ENCODE measurements at places on chromosomes 13 and 19. TPM values are rescaled to one million over a fixed set of nuclear protein-coding genes. Genes with fewer than 3 reads are reported as not detected.

The RASL11A gene
- 39.3 TPM for total RNA-seq

The LILRB1 gene
- 2.3 TPM for total RNA-seq

The CEACAM1 gene
- total RNA-seq: 12.3 TPM

The ATP4B gene
- not detected for total RNA-seq

The ZNF565 gene
- total RNA-seq: 4.3 TPM

The KCNN4 gene
- total RNA-seq: 61.9 TPM

The PEX11G gene
- 7.2 TPM for total RNA-seq

The FGF22 gene
- 0.33 TPM for total RNA-seq

The GNG7 gene
- 4.3 TPM for total RNA-seq

The CDC37 gene
- 141 TPM for total RNA-seq

The NKG7 gene
- 2.1 TPM for total RNA-seq

The ZNF850 gene
- total RNA-seq: 2.3 TPM

The ATP1A3 gene
- not detected for total RNA-seq

DNA sequence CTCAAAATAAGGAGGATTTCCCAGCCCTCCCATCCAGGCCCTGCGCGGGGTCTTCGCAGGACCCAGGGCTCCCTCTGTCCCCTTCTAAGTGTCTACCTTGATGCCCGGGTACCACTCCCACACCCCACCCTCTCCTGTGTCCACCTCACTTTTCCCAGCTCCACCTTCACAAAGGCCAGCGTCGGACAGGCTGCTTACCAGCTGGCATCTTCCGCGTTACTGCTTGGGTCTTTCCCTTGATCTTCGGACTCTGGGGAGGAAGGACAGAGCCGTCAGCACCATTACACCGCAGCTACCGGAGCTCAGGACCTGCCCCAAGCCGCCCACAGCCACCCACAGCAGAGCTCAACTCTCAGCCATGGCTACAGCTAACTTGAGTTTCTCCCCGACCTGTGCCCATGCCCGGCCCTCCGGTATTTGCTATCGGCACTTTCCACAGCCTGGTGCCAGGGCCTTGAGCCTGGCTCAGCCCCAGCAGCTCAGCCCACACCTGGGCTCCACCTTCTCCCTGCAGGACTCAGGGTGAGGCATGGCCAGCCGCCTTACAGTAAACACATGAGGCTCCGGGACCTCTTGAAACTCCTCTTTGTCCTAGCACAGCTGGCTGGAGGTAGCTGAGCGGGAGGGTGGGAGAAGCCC, 3.8 kb downstream of the C13orf46 start:
- H3K27me3 ChIP-seq: no peaks in the 10 kb centered on the region
- peak; percentile 84 for DNase-seq
- H3K27ac ChIP-seq: peak overlapping the region; percentile 95
- peaks cover 12% of the 10 kb centered on the region for H3K4me1 ChIP-seq
- no peak overlapping the region for H3K4me3 ChIP-seq

DNA sequence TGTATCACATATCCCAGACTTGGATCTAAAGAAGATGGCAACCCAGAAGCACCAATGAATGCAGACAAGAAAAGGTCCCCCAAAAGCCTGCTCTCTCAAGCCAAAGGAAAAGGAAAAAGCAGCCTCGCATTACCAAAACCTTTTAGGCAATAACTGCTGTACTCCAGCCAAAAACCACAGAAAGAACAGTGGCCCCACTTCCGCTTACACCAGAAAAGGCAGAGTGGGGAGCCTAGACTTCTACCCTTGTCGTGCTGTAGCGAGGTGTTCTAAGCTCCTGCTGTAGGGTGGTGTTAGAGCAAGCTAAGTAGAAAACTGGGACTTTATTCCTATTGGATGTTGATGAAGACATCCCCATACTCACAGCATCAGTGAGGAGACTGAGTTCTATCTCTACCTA, 244.0 kb upstream of the RXFP2 start:
- no peak overlapping the region for H3K4me3 ChIP-seq
- no peaks in the 10 kb centered on the region for H3K4me1 ChIP-seq
- H3K36me3 ChIP-seq: no peaks in the 10 kb centered on the region

DNA sequence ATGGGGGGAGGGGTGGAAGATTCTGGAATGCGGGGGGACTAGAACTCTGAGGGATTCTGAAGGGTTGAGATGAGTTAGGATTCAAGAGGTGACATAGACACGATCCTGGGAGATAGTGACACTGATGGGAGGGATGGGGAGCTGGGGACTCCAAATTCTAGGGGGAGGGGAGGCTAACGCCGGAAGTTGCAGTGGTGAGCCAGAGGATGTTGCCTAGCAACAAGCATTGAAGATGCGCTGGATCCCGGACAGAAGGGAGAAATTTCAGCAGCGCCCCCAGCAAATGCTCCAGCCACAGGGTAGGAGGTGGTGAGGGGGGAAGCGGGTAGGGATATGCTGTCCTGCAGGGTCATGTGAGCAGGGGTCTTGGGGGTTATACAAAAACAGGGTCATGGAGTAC, 6.9 kb upstream of the LTBP4 start:
- no peak overlapping the region for H3K4me3 ChIP-seq
- H3K27ac ChIP-seq: no peak overlapping the region

GRCh38 chr13:23541221-23541824, 28.9 kb upstream of the TNFRSF19 start:
- H3K27ac ChIP-seq: no peak overlapping the region
- no peak for DNase-seq
- no peaks in the 10 kb centered on the region for H3K4me1 ChIP-seq
- H3K36me3 ChIP-seq: no peaks in the 10 kb centered on the region

DNA sequence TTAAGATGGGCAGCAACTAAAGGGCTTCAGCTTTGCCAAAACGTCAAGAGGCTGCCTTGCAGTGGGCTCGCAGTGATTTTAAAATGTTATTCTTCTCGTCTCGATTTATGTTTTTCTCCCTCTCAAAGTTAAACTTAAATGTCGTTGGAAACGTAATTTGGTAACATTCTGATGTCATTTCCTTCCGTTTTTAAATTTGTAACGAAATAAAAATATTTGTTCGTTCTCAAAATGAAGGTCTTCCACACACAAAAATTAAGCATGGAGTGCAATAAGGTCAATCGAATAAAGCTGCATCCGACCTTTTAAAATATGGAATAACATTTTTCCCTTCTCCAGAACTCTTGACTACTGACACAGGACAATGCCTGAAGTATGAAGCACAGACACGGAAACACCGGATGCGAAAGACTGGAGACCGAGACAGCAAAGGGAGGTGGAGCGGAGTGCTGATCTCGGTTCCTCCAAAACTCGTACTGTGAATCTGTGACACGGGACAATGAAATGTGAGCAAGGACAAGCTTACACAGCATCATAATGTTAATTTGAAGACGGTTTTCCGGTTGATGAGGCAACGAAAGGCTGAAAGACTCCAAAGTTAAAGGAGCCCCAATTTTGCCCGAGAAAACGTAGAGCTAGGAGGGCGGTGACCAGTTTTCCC, 850 bp downstream of the MTMR6 start:
- no peaks in the 10 kb centered on the region for H3K36me3 ChIP-seq
- peak overlapping the region; percentile 91 for H3K27ac ChIP-seq
- H3K4me1 ChIP-seq: peaks cover 4% of the 10 kb centered on the region
- H3K27me3 ChIP-seq: no peaks in the 10 kb centered on the region
- DNase-seq: no peak

- H3K4me3 ChIP-seq: peak within 1 kb of the TSS; percentile 46
- DNase-seq: peak; percentile 74
- no peaks in the 10 kb centered on the region for H3K27me3 ChIP-seq
- peak within 1 kb of the TSS; percentile 70 for H3K27ac ChIP-seq
Measured at GRCh38 chr19:49690656-49691242, at the start of gene CPT1C. CPT1C (plus strand) TSS chr19:49691116; CDS start chr19:49692253, 1,137 bp downstream.

DNA sequence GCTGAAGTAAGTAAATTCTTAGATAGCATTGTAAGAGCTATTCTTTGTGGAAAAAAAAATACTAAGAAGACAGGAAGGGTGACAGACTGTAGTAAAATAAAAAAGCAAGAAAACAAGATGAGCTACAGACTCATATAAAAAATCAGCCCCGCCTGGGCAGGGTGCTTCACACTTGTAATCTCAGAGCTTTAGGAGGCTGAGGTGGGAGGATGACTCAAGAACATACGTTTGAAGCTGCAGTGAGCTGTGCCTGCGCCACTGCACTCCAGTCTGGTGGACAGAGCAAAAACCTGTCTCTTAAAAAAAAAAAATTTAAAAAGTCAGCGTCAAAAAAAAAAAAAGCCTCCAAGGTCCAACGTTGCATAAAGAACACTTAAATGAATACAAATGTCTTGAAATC, 102.1 kb downstream of the VWA8 start:
- H3K27ac ChIP-seq: no peak overlapping the region
- no peaks in the 10 kb centered on the region for H3K27me3 ChIP-seq
- H3K4me3 ChIP-seq: no peak overlapping the region
- DNase-seq: no peak
- H3K36me3 ChIP-seq: no peaks in the 10 kb centered on the region
- H3K4me1 ChIP-seq: no peaks in the 10 kb centered on the region

GRCh38 chr13:78401873-78402707, 201.3 kb downstream of the POU4F1 start:
- H3K36me3 ChIP-seq: no peaks in the 10 kb centered on the region
- H3K27me3 ChIP-seq: no peaks in the 10 kb centered on the region
- no peak for DNase-seq
- H3K4me3 ChIP-seq: no peak overlapping the region
- no peak overlapping the region for H3K27ac ChIP-seq

- no peaks in the 10 kb centered on the region for H3K27me3 ChIP-seq
- no peak for DNase-seq
- H3K4me1 ChIP-seq: no peaks in the 10 kb centered on the region
- H3K36me3 ChIP-seq: no peaks in the 10 kb centered on the region
- no peak overlapping the region for H3K27ac ChIP-seq
Measured at GRCh38 chr19:8988204-8988603, 22.0 kb downstream of the MUC16 start.

GRCh38 chr13:91347996-91348905, 764 bp downstream of the MIR17HG start:
- H3K4me3 ChIP-seq: peak overlapping the region; percentile 78
- H3K27me3 ChIP-seq: no peaks in the 10 kb centered on the region
- H3K4me1 ChIP-seq: peaks cover 6% of the 10 kb centered on the region
- no peaks in the 10 kb centered on the region for H3K36me3 ChIP-seq
- peak overlapping the region; percentile 98 for H3K27ac ChIP-seq

GRCh38 chr19:33285441-33285927, 16.9 kb downstream of the CEBPA start:
- no peak for DNase-seq
- H3K27ac ChIP-seq: no peak overlapping the region
- no peaks in the 10 kb centered on the region for H3K4me1 ChIP-seq
- no peaks in the 10 kb centered on the region for H3K27me3 ChIP-seq

GRCh38 chr13:60448907-60449510, 52.0 kb downstream of the TDRD3 start:
- H3K4me1 ChIP-seq: no peaks in the 10 kb centered on the region
- no peaks in the 10 kb centered on the region for H3K36me3 ChIP-seq
- H3K4me3 ChIP-seq: no peak overlapping the region
- no peak for DNase-seq
- no peak overlapping the region for H3K27ac ChIP-seq

- H3K4me1 ChIP-seq: no peaks in the 10 kb centered on the region
- no peaks in the 10 kb centered on the region for H3K27me3 ChIP-seq
- no peak overlapping the region for H3K4me3 ChIP-seq
- DNase-seq: no peak
- H3K27ac ChIP-seq: no peak overlapping the region
Measured at GRCh38 chr13:89465366-89465765, 1794.2 kb downstream of the SLITRK5 start.

GRCh38 chr13:36820222-36820621, 1.2 kb downstream of the RFXAP start:
- no peak overlapping the region for H3K27ac ChIP-seq
- H3K4me3 ChIP-seq: peak overlapping the region; percentile 87
- no peak for DNase-seq

DNA sequence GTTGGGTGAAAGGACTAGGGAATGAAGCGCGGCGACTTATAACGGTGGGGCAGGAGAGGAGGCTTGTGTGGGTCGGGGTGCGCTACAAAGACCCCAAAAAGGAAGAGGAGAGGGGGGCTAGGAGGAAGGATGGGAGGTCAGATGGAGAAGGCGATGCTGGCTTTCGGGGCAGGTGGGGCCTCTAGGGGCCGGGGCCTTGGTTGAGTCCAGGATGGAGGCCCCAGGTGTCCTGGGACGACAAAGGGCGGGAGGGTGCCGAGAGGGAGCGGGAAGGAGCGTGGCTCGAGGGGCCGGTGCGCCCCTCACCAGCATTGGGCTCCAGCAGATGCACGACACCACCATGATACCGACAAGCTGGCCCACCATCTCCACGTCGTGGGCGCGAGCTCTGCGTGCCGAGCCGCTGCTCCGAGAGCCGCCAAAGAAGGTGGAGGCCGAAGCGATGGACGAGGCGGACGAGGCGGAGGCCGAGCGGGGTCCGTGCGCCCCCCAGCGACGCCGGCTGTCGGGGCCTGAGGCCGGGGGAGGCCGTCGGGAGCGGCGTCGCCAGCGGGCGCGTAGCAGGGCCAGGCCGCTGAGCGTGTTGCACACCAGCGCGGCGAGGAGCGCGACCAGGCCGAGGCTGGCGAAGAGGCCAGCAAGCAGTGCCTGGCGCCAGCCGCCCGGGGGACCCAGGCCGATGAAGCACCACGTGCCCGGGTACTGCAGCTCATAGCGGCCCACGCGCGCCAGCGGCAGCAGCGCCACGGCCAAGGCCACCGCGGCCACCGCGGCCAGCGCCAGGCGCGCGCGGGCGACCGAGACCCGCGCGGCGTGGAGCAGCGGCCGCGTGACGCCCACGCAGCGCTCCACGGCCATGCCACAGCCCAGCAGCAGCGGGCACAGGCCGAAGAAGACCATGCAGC, 1.8 kb downstream of the PTGER1 start:
- H3K27ac ChIP-seq: no peak overlapping the region
- H3K27me3 ChIP-seq: peaks cover 3% of the 10 kb centered on the region
- DNase-seq: no peak
- peaks cover 7% of the 10 kb centered on the region for H3K4me1 ChIP-seq
- no peak overlapping the region for H3K4me3 ChIP-seq
- no peaks in the 10 kb centered on the region for H3K36me3 ChIP-seq

GRCh38 chr19:2032296-2032941, 16.9 kb upstream of the BTBD2 start:
- peak overlapping the region; percentile 23 for H3K4me3 ChIP-seq
- peak; percentile 99 for DNase-seq
- H3K27me3 ChIP-seq: no peaks in the 10 kb centered on the region
- H3K36me3 ChIP-seq: no peaks in the 10 kb centered on the region
- H3K4me1 ChIP-seq: peaks cover 6% of the 10 kb centered on the region

- no peak overlapping the region for H3K4me3 ChIP-seq
- no peak for DNase-seq
- no peaks in the 10 kb centered on the region for H3K4me1 ChIP-seq
- no peaks in the 10 kb centered on the region for H3K27me3 ChIP-seq
- H3K36me3 ChIP-seq: no peaks in the 10 kb centered on the region
Measured at GRCh38 chr19:48632692-48633147, 4.5 kb downstream of the DBP start.

DNA sequence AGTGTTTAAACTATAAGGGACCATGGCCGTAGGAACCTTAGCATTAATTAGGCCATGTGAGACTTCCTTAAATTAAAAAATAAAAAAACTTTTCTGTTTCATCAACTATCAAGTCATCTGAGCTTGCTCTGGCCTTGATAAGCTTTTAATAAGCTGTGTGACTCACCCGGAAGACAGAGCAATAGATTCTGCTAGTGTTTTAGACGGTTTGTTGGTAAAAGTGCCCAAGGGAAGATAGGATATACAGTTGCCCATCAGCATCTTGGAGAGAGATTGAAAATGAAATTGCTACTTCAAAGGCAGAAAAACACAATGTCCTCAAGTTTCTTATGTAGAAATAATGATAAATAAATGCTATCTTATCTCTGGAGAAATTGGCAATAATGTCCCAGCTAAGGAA, 31.2 kb upstream of the RCBTB2 start:
- no peak for DNase-seq
- H3K27ac ChIP-seq: no peak overlapping the region
- H3K36me3 ChIP-seq: no peaks in the 10 kb centered on the region
- H3K27me3 ChIP-seq: no peaks in the 10 kb centered on the region
- no peak overlapping the region for H3K4me3 ChIP-seq

Measured in breast epithelium (tissue), 4 donors.